CD4-positive, alpha-beta T cell treated with Interleukin-15 for 4 hours (primary cell): ENCODE measurements at places on chromosomes 1 and 21.
A peak's percentile ranks its signal among the peaks of the same experiment; 100 is the strongest.

GRCh38 chr1:52667290-52667689 is 30.9 kb downstream of the COA7 start:
- no peak for DNase-seq

DNA sequence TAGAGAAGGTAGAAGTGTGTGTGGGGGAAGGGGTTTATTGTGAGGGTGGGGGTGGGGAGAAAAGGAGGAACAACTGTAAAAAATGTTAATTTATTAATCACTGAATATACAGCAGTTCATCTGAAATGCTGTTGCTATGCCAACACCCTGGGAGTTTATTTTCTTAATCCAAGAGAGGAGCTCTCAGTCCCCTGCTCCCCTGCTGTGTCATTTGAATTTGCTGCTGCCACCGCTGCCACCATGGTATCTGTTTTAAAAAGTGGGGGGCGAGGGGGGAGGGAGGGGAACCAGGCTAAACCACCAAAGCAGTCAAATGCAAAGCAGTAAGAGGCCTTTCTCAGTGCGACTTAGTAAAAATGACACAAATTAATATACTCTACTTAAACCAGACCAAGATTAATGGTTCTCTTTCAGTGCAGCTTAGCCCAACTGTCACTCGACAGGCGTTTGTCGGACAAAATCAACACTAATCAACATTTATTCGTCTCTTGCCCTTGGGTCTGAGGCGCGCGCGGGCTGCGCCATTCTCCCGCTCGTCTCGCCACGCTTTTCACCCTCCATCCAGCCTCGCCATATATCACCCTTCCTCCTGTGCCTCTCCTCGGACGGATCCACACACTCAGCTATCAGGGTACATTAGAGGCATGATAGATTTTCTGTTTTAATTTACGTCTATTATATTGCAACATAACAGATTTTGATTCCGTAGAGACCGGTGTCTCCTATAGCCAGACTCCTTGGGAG is 76.2 kb downstream of the PBX1 start:
- no peak for DNase-seq

DNA sequence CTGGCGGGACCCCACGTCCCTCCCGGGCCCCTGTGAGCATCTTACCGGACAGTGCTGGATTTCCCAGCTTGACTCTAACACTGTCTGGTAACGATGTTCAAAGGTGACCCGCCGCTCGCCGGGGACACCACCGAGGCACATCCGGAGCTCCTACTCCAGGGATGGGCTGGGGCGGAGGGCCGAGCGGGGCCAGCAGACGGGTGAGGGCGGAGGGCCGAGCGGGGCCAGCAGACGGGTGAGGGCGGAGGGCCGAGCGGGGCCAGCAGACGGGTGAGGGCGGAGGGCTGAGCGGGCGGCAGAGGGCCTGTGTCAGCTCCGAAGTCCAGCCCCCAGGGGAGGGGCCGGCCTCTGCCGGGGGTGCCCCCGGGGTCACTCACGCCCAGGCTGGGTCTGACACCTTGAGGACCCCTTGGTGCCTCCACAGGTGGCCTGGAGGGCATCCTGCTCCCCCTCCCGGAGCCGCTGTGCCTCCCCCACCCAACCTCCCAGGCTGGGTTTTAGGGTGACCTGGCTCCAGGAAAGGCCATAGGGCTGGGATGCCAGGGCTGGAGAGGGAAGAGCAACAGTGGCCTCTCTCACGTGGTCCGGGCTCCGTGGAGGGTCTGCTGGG is 5.7 kb upstream of the TTLL10 start:
- DNase-seq = no peak

DNA sequence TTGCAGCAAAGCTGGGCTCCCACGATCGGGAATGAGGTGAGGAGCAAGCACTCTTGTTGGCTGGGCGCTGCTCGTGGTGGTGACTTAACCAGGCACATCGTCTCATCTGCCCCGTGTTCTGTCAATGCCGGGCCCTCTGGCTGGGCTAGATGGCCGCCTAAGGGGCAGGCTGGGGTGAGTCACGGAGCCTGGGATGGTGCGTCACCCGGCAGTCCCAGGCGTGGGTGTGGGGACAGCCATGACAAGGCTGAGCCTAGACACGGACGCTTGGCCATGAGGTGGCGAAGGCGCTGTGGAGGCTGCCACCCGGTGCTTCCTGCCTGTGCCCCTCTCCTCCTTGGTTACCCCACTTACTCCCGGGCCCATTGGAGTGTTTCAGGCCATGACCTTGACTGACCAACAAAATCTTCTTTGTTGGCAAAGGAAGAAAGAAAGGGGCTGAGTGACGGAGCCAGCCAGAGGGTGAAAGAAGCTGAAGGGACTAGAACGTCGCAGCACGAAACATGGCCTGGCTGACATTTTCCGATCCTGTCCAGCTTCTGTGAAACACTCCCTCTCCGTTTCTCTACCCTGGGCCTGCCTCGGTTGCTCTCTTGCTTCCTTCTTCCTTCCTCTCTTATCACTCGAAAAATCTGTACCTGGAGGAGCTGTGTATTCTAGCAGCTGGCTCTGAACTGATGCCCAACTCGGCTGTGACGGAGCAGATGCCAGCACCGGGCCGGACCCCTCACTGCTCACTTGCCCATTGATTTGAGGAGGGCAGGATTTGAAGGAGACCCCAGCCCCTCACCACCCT is 596 bp downstream of the CD247 start:
- DNase-seq = peak; percentile 90

GRCh38 chr1:76867342-76868130 is at the start of gene ST6GALNAC5:
Gene ST6GALNAC5, plus strand, starts transcription at chr1:76867480.
- DNase-seq = no peak

DNA sequence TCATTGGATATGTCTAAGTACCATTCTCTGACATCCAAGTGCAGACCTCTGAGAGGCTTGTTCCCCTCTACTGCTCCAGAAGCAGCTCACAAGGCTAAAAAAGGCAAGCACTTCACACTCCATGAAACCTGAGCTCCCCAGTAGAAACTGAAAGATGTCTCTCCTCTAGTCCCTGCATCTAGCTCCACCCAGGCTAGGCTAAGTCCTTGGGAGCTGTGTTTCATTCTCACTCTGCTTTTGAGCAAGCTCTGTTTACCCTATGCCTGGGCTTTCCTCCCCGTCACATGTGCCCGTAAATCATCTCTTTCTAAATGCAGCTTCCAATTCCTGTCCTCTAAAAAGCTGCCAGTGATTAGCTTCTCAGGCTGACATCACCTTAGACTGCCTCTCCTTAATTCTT is 39.0 kb downstream of the LRRC71 start:
- no peak for DNase-seq

GRCh38 chr1:155126556-155127104 is 1.0 kb upstream of the EFNA1 start:
- DNase-seq = peak; percentile 30

- DNase-seq = no peak
Measured at GRCh38 chr1:110645211-110645610, 29.5 kb downstream of the KCNA3 start.

GRCh38 chr1:182374101-182374834 is 17.3 kb downstream of the GLUL start:
- DNase-seq = no peak

DNA sequence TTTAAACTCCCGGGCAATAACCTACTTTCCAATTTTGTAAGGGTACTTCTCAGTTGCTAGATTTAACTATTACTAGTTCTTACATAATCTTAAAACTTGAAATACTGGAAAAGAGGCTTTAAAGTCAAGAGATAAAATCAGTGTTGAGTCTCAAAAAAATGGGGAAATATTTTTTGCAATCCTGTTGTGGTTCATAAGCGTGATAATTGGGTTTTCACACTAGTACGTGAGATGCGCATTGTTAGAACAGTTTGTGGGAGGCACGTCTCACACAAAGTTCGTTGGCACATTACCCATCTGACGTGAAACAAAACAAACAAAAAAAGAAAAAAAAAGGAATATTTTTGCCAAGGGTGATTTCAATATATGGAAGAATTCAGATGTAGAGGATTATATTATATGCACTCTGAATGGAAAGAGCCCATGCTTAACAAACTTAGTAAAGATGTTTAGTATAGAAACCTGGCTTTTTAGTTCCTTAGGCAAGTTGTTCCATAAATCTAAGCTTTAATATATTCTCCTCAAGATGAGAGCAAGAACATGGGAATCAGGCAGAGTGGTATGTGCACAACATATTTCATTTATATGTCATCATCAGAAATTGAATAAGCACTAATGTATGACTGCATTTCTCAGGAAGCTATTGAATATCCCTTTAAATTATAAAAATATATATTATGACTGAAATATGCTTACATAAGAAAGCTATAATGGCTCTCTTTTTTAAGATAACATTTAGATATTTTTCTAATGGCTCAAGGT is 73.9 kb upstream of the TNFSF4 start:
- DNase-seq = no peak

DNA sequence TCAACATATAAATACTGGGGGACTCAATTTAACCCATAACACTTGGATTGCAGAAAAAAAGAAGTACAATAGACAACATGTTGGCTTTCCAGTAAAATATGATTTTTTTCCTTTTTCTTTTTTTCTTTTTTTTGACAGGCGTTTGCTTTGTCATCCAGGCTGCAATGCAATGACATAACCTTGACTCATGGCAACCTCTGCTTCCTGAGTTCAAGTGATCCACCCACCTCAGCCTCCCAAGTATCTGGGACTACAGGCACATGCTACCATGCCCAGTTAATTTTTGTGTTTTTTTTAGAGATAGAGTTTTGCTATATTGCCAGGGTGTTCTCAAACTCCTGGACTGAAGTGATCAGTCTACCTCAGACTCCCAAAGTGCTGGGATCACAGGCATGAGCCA is 1512.0 kb upstream of the PRMT6 start:
- no peak for DNase-seq

DNA sequence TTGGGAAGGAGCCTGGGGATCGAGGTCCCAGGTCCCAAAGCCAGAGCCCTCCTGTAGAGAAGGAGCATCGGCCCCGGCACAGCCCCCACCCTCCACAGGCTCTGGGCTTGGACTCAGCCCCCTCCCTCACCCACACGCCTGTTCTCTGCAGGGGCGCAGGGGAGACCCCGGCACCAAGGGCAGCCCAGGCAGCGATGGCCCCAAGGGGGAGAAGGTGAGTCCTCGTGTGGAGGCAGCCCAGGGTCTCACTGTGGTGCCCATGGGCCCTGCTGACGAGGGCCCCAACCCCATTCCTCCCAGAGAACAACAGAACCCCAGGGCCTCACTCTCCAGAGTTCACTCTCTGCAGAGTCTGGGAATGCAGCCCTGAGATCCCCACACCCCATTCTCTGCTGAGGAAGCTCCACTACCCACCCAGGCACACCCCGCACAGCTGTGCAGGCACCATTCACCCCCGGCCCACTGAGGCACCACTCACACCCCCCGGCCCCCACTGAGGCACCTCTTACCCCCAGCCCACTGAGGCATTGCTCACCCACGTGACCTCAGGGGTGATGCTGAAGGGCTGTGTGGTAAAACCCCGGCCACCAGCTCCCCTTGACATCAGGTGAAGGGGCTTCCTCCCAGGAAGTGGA is 21.8 kb downstream of the COL6A2 start:
- DNase-seq = no peak

- DNase-seq = no peak
Measured at GRCh38 chr1:90840352-90840751, 123.2 kb upstream of the BARHL2 start.

GRCh38 chr1:23590058-23590783 is 30.9 kb upstream of the ID3 start:
- no peak for DNase-seq

DNA sequence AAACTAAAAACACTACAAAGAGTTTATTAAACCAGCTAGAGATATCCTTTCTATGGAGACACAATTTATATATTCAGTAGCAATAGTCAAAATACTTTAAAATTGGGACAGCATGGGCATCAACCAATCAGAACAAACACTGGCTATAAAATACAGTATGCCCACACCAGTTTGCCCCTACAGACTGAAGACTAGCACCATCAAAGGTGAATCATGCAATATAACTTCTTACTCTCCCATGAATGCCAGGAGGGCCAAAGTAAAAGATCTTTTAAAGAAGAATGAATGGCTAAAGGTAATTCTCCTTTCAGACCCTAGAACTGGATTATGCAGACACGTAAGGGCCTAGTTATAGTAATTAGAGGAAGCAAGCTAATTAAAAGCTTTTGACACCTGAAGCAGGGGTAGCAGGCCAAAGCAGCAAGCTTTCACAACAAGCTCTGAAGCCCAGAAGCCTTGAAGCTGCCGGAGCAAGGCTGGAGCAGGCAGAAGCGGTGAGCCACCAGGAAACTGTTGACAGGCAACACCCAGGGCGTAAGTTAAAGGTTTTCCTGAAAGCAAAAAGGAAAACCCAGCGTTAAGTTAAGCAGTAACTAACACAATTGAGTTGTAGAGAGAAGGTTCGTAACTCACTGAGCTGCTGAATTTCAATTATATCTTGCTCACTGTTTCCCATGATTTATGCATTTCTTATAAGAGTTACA is 99.3 kb downstream of the CDC42BPA start:
- no peak for DNase-seq

DNA sequence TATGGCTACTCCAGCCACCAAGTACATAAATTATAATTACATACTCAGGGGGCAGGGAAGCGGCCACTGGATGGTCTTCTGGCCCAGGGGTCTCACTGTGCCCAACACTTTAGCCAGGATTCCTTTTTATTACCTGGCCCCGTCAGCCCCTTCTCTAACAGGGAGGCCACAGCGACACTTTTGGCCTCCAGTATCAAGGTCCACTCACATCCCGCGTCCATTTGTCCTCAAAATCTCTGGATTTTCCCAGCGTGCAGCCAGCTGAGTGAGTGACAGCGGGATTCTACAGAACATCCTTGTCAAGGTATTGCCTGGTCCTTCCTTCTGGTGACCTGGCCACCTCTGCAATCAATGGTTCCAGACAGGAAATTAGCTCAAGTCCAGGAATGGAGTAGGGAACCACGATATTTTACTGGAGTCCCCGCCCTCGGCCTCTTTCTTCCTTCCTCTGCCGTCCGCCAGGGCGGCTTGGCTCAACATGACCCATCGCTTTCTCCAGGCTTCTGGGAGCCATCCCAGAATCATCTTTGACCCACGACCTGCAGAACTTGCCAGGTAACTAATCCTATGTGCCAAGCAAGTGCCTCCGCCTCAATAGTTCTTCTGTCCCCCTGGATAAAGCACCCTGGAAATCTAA is 2.7 kb upstream of the COL6A2 start:
- no peak for DNase-seq

- no peak for DNase-seq
Measured at GRCh38 chr1:32869923-32870614, 643 bp downstream of the FNDC5 start.

DNA sequence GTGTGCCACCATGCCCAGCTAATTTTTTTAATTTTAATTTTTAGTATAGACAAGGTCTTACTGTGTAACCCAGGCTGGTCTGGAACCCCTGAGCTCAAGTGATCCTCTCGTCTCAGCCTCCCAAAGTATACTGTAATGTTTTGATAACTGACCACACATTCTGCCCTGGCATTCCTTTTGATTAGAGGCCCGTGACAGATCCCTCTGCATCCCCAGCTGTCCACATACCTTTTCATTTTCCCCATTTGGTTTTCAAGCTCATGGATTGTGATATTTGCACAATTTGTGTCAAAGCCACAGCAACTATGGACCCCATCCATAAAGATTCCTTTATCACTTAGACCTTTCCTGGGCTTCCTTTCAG is 116.8 kb upstream of the ATP1A1 start:
- DNase-seq = no peak

GRCh38 chr1:4973341-4973740 is 318.9 kb downstream of the AJAP1 start:
- no peak for DNase-seq

- DNase-seq = no peak
Measured at GRCh38 chr1:165862448-165862847, 35.0 kb downstream of the UCK2 start.
